ENCODE measurements at places on chromosomes 12 and 14.

DNA sequence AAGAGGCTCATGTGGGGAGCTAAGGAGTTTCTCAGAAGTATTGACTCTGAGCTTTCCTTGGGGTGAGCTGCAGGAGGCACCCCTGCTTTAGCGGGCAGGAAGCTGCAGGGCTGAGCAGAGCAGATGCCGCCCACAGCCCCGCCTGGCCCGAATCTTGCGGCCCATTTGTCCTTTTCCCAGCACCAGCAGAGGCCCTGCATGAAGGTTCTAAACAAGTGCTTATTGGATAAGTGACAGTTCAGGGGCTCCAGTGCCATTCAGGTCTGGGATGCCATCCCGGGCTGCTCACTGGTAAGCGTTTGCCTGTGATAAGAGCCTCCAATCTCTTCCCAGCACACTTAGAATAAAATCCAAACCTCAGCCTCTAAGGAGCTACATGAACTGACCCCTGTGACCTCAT, 11.4 kb downstream of the RILPL1 start:
- no peak for DNase-seq

- no peak for DNase-seq
Measured at GRCh38 chr12:52013626-52014310, 7.0 kb downstream of the TAMALIN start.

GRCh38 chr12:42793166-42793565, 203.6 kb upstream of the PRICKLE1 start:
- no peak for DNase-seq

GRCh38 chr12:53975064-53975471, 314 bp upstream of the HOTAIR start:
- no peak for DNase-seq

- DNase-seq = no peak
Measured at GRCh38 chr14:61923348-61923747, 161.1 kb downstream of the SNAPC1 start.

GRCh38 chr14:68619790-68620574, 172.9 kb downstream of the ZFP36L1 start:
- DNase-seq = no peak

- DNase-seq = peak; percentile 40
Measured at GRCh38 chr14:51219473-51220448, 20.3 kb upstream of the TMX1 start.

DNA sequence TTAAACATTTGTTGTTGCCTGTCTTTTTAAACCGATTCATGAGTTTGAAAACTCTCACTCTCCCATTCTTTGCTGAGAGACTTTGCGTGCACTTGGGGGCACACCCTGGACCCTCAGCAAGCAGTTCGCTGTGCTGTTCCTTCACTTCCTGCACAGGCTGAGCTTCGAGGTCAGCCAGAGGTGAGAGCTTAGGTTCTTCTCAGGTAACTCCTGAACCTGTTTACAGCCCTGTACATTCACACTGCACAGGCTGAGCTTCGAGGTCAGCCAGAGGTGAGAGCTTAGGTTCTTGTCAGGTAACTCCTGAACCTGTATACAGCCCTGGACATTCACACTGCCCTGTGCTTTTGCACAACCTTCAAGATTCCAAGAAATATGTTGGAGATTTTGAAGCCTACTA, 9.8 kb upstream of the CLECL1 start:
- DNase-seq = no peak

GRCh38 chr12:54661048-54661447, 12.9 kb upstream of the DCD start:
- DNase-seq = no peak

DNA sequence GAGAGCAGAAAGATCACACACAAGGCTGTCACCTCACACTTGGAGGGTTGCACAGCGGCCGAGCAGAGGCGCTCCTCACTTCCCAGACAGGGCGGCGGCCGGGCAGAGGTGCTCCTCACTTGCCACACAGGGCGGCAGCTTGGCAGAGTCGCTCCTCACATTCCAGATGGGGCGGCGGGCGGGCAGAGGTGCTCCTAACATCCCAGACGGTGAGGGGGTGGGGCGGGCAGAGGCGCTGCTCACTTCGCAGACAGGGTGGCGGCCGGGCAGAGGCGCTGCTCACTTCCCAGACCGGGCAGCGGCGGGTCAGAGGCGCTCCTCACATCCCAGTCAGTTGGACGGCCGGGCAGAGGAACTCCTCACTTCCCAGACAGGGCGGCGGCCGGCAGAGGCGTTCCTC, 9.1 kb downstream of the TMBIM4 start:
- DNase-seq = no peak

DNA sequence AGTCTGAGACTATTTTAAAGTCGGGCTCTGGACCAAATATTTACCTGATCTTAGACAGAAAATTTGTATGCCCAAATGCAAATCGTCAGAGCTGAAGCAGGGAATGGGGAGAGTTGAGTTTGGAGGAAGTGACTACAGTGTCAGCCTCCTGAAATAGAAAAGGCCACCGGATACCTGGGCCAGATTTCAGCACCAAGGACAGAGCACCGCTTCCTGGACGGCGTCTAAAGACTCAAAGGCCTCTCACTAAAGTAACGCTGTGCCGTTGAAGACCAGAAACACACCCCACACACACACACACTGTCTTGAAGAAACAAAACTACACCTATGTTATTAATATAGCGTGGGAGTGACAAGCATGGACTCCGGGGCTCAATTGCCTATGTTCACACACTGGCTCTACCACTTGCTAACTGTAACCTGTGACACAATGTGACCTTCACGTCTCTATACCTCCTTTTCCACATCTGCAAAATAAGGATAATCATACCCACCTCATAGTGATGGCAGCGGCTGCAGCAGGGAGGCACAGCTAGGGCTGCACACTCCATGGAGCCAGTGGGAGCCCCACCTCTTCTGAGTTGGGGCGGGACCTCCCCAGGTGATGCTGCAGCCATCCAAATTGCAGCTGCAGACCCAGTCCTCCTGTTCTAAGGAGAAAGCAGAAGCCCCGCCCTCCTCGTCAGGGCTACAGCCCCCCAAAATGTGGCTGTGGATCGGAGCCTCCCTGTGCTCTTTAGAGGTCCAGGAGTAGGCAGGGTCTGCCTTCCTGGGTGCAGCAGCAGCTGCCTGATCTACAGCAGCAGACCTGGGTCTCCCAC, 35.6 kb downstream of the KRT76 start:
- DNase-seq = peak; percentile 3

DNA sequence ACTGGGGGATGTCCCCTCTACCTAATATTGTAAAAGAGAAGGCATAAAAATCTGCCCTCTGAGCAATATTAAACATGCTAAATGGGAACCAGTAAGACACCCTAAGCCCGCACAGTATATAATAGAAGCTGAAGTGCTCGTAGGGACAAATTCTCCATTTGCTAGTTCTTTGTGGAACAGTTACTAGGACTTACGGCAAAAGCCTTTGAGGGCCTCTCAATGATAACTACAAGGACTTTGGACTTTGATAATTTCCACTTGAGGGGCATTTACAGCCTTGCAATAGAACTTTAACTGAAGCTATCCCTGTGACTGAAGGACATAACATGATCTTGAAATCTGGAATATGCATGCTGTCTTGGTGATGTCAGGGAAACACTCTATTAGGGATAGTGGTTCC, 111.5 kb upstream of the IFNG-AS1 start:
- DNase-seq = no peak

DNA sequence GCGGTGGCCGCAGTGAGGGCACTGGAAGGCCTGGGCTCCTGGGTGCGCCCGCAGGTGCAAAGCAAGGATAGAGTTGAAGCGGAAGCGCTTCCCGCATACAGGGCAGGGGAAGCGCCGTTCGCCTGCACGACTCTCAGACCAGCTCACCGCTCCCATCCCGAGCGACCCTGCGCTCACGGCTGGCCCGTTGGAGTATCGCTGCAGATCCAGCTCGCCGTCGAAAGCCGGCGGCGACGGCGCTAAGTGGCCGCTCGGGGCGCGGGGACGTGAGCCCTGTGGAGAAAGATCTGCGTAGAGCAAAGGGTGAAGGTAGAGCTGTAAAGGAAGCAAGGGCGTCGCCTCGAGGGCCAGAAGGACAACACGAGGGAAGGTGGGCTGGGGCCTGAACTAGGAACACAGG, 5.4 kb downstream of the ZNF219 start:
- DNase-seq = no peak

DNA sequence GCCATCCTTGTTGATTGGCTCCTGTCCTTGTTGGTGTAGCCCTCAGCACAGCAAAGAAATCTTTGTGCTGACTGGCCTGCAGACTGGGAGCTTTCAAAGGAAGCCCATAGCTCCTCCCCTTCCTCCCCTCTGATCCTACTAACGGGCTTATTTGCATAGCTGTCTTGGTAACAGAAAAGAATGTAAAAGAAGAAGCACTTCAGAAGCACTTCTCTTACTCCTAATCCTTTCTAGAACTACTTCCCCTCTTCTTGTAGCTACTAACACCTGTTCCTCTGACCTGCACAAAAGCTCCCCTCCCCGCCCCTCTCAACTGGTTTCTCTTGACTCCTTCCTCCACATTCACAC, 14.3 kb upstream of the RIC8B start:
- DNase-seq = peak; percentile 46

DNA sequence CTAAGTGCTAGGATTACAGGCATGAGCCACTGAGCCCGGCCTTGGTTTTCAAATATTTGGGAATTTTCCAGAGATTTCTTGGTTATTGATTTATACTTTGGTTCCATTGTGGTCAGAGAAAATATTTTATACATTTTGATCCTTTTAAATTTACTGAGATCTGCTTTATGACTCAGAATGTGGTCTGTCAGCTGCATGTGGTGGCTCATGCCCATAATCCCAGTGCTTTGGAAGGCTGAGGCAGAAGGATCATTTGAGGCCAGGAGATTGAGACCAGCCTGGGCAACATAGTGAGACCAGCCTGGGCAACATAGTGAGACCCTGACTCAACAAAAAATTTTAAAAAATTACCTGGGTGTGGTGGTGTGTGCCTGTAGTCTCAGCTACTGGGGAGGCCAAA, 49.8 kb downstream of the ADCK1 start:
- DNase-seq = no peak

GRCh38 chr12:87020071-87020470, 763.9 kb upstream of the MGAT4C start:
- no peak for DNase-seq

DNA sequence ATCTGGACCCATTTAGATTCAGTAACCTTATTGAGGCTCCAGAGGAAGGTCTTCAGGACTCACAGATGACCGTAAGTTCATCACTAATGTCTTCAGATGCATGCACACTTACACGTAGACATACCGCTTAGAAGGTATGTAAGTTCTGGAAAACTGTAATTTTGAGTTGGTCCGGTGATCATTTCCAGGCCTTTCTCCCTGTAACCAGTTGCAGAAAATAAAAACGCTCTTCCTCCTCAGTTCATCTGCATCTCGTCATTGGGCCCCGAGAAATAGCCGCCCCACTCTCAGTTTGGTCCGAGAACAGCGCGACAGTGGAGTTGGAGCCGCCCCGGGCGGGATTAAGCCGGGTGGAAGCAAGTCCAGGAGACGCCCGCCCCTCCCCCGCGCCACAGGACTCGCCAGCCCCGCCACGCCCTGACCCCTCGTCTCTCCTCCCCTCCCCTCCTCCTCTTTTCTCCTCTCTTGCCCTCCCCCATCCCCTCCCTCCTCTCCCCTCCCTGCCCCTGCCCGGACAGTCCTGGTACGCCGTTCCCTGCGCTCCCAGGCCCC, 83.7 kb downstream of the TNFAIP2 start:
- no peak for DNase-seq

GRCh38 chr12:179131-179884, 34.6 kb downstream of the SLC6A12 start:
- no peak for DNase-seq

- peak; percentile 72 for DNase-seq
Measured at GRCh38 chr14:32078023-32078857, 1.1 kb downstream of the ARHGAP5 start.

- DNase-seq = peak; percentile 35
Measured at GRCh38 chr14:39102265-39102968, 618 bp downstream of the SEC23A start.

- no peak for DNase-seq
Measured at GRCh38 chr14:94448071-94448808, 4.4 kb downstream of the SERPINA11 start.

DNA sequence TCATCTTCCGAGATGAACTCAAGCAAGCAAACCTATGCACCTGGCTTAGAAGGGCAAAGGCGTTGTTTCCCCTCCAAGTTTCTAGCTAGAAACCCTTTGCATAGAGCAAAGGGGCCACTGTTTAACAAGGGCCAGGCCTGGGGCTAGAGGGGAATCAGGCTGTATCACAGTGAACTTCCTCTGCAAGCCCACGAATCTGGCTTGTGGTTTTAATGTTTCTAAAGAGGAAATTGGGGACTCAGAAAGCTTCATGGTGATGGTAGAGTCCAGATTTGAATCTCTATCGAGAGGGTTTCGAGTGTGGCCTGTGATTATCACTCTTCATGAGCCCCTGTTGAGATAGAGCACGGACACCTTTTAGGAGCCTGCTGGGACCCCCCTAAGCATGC, 189.9 kb downstream of the VRK1 start:
- peak; percentile 31 for DNase-seq

DNA sequence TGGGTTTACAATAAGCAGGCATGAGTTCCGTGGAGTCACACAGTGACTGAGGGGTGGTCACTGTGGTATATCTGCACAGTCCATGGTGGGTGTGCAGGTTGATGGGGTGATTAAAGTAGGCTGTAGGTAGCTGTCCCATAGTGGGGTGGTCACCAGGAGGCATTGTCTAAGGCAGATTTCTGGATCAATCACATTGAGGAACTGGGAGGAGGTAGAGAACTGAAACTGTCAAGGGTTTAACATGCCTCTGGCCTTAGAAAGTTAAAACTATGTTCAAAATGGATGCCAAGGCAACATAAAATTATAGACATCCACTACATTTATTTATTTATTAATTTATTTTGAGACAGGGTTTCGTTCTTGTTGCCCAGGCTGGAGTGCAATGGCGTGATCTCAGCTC, 8.3 kb downstream of the ADCK1 start:
- no peak for DNase-seq

GRCh38 chr12:63915105-63915800, 70.8 kb downstream of the SRGAP1 start:
- no peak for DNase-seq

GRCh38 chr12:47811072-47811396, 8.7 kb downstream of the HDAC7 start:
- no peak for DNase-seq

GRCh38 chr12:109605599-109606228, 32.1 kb downstream of the MVK start:
- no peak for DNase-seq

DNA sequence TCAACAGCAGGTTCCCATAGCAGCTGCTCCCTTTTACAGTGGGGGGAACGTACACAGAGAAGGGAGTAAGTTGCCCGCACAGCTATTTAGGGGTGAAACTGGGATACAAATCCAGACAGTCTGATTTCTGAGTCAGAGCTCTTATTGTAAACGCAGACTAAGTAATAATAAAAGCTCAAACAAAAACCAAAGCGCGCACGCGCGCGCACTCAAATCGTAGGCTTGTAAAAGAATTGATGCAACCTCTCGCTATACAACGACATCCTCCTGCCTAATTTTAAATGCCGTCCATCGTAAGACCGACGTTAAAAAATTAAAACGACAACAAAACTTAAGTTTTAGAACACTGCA, 747 bp upstream of the DACT1 start:
- peak; percentile 54 for DNase-seq

DNA sequence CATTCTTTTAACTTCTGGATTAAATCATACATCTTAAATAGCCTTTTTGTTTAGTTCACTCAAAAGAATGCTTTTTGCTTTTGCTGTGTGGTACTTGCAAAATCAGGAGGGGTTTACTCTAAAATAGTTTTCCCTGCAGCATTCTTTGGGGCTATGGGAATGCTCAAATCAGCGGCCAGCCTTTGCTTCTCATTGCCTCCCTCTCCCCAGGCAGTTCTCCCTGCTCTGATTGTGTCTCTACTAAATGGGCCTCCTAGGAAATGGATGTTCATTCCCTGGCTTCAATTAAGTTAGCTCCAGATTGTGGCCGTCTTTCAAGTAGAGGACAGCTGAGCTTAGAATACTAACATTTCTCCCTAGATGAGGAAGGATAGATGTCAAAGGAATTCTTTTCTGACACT, 4.4 kb downstream of the TULP3 start:
- no peak for DNase-seq

Data from globus pallidus (tissue), 1 donor.